Tibial nerve (tissue), 4 donors: ENCODE measurements at places on chromosomes 5 and 9. TPM values are rescaled to one million over a fixed set of nuclear protein-coding genes. Genes with fewer than 3 reads are reported as not detected.

GRCh38 chr5:147382776-147383175 is 127.1 kb downstream of the DPYSL3 start:
- DNase-seq, result no peak
- no peaks in the 10 kb centered on the region for H3K4me1 ChIP-seq
- H3K27ac ChIP-seq, result no peak overlapping the region
- H3K36me3 ChIP-seq, result no peaks in the 10 kb centered on the region

- H3K36me3 ChIP-seq, result no peaks in the 10 kb centered on the region
- no peaks in the 10 kb centered on the region for H3K4me1 ChIP-seq
- no peak for DNase-seq
- H3K4me3 ChIP-seq, result no peak overlapping the region
Observed at GRCh38 chr9:109295221-109296130, 25.4 kb downstream of the EPB41L4B start.

DNA sequence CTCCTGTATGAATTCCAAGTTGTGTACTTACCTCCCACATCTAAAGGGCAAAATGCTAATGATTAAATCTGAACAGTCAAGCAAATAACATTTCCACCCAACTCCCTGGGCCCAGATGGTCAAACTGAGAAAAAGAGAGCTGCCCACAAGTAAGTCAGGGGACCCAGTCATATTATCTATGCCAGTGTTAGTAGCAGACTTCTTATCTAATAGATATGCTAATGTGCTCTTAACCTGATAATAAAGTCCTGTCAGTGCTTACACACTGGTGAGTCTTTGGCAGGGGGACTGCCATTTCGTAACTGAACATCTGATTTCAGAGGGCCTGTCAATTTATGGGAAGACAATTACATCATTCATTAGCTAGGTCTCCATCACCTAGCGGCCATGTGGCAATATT is 292.3 kb upstream of the WWC1 start:
- H3K4me1 ChIP-seq, result no peaks in the 10 kb centered on the region
- DNase-seq, result no peak
- peaks cover 2% of the 10 kb centered on the region for H3K36me3 ChIP-seq
- H3K27ac ChIP-seq, result no peak overlapping the region

DNA sequence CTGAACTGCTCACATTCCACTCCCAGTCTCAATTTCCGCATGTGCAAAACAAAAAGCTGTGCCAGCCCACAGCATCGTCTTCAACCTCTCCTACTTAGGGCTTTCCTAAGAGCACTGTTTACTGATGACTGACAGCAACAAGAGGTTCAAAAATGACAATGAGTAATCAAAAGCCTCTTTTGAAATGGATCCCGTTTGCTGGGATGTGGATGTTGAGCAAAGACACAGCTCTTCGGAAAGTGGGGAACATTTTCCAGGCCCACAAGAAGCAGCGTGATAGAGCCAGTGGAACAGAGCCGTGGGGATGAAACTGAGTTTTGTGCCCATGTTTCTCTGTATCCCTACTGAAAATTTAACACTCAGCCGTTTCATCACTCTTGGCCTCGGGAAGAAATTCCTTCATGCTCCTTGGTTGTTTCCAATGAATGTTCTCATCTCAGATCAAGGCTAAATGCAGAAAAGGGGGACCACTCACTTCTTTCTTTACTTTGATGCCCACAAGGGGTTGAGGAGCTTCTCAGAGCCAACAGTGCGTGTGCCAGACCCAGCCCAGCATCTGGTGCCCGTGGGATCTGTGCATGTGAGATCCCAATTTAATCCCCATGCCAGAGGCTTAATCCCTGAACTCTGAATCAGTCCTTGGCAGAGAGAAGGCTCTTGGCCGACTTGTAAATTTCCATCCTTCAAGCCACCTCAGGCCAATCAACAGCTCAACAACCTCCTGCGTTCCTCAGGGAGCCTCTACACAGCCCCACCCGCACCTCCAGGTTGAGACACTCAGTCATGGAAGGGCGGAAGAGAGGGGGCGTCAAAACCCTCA is 230.2 kb upstream of the DAPK1 start:
- no peaks in the 10 kb centered on the region for H3K4me1 ChIP-seq
- H3K36me3 ChIP-seq, result no peaks in the 10 kb centered on the region
- peak; percentile 37 for DNase-seq
- peak overlapping the region; percentile 43 for H3K27ac ChIP-seq
- no peaks in the 10 kb centered on the region for H3K27me3 ChIP-seq

DNA sequence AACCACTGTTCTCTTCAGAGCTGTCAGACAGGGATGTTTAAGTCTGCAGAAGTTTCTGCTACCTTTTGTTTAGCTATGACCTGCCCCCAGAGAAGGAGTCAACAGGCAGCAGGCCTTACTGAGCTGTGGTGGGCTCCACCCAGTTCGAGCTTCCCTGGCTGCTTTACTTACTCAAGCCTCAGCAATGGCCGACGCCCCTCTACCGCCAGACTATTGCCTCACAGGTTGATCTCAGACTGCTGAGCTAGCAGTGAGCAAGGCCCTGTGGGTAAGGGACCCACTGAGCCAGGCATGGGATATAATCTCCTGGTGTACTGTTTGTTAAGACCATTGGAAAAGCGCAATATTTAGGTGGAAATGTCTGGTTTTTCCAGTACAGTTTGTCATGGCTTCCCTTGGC is 229.6 kb downstream of the TMEM167A start:
- no peak overlapping the region for H3K27ac ChIP-seq
- no peaks in the 10 kb centered on the region for H3K36me3 ChIP-seq
- no peak for DNase-seq

- H3K4me1 ChIP-seq, result no peaks in the 10 kb centered on the region
- H3K27ac ChIP-seq, result peak overlapping the region; percentile 10
- no peaks in the 10 kb centered on the region for H3K36me3 ChIP-seq
- DNase-seq, result no peak
Observed at GRCh38 chr5:61313960-61314681, 17.9 kb upstream of the ZSWIM6 start.

DNA sequence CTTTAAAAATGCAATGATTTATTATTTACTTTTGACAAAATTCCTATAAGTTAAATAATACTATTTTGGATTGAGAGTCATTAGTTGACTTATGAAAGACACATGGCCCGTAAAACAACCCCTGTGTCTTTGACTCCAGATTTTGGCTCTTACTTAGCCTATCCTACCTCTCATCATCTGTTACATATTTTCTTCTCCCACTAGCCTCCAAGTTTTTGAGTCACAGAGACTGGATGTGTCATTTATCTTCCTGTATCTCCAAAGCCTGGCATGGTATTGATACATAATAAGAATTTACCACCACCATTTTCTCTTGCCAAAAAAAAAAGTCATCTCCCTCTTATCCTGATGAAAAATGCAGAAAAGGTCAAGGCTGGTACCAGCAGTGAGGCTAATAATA is 99.9 kb downstream of the GABRB2 start:
- DNase-seq, result no peak
- H3K4me1 ChIP-seq, result no peaks in the 10 kb centered on the region
- no peak overlapping the region for H3K27ac ChIP-seq
- no peaks in the 10 kb centered on the region for H3K27me3 ChIP-seq
- H3K4me3 ChIP-seq, result no peak overlapping the region

GRCh38 chr9:36336131-36336907 is 63.8 kb downstream of the RNF38 start:
- no peak overlapping the region for H3K4me3 ChIP-seq
- no peaks in the 10 kb centered on the region for H3K27me3 ChIP-seq
- DNase-seq, result no peak

DNA sequence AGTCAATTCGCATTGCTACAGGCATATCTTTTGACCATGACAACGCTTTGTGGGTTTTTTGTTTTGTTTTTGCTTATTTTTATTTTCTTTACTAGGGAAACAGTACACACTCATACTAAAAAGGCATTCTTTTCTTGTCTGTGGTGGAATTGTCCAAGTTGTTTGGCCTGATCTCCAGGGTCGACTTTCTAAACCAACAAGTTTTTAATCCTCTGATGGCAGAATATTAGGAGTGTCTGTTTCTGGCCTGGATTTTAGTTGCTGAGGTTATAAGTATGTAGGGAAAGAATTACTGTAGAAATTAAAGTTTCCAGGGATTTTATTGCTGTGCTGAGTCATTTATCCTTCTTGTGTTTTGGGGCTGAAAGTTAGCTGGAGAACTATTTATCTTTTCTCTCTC is 218.5 kb downstream of the TAF11L14 start:
- no peaks in the 10 kb centered on the region for H3K4me1 ChIP-seq
- no peak overlapping the region for H3K4me3 ChIP-seq
- DNase-seq, result no peak
- H3K36me3 ChIP-seq, result no peaks in the 10 kb centered on the region
- no peaks in the 10 kb centered on the region for H3K27me3 ChIP-seq

GRCh38 chr5:25095261-25095660 is 450.5 kb upstream of the CDH10 start:
- DNase-seq, result no peak
- no peak overlapping the region for H3K27ac ChIP-seq
- no peaks in the 10 kb centered on the region for H3K36me3 ChIP-seq
- no peaks in the 10 kb centered on the region for H3K4me1 ChIP-seq

- no peaks in the 10 kb centered on the region for H3K36me3 ChIP-seq
- no peaks in the 10 kb centered on the region for H3K4me1 ChIP-seq
- no peaks in the 10 kb centered on the region for H3K27me3 ChIP-seq
- H3K27ac ChIP-seq, result no peak overlapping the region
Observed at GRCh38 chr5:96247097-96247701, 185.8 kb downstream of the PCSK1 start.

- no peak for DNase-seq
- H3K4me3 ChIP-seq, result no peak overlapping the region
- no peak overlapping the region for H3K27ac ChIP-seq
- H3K4me1 ChIP-seq, result peaks cover 3% of the 10 kb centered on the region
Observed at GRCh38 chr5:14327624-14328023, 184.5 kb downstream of the TRIO start.

DNA sequence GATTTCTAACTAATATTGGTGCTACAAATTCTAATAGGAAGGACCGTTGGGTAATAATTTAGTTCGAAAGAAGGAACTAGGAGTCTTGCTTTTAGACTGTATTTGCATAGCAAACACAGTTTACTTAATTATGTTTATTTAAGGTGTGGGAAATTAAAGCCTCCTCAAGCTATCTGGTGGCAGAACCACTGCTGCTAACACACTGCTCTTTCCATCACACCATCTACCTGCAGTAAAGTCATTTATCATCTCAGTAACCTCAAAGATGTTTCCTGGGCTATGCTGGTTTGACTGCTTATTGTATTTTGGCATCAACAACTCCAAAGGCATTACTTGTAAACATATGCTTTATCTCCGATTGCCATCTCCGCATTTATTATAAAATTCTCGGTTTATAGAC is 114.3 kb downstream of the DEPDC1B start:
- no peak overlapping the region for H3K4me3 ChIP-seq
- no peak overlapping the region for H3K27ac ChIP-seq
- H3K27me3 ChIP-seq, result no peaks in the 10 kb centered on the region
- H3K36me3 ChIP-seq, result no peaks in the 10 kb centered on the region
- DNase-seq, result no peak
- H3K4me1 ChIP-seq, result no peaks in the 10 kb centered on the region

DNA sequence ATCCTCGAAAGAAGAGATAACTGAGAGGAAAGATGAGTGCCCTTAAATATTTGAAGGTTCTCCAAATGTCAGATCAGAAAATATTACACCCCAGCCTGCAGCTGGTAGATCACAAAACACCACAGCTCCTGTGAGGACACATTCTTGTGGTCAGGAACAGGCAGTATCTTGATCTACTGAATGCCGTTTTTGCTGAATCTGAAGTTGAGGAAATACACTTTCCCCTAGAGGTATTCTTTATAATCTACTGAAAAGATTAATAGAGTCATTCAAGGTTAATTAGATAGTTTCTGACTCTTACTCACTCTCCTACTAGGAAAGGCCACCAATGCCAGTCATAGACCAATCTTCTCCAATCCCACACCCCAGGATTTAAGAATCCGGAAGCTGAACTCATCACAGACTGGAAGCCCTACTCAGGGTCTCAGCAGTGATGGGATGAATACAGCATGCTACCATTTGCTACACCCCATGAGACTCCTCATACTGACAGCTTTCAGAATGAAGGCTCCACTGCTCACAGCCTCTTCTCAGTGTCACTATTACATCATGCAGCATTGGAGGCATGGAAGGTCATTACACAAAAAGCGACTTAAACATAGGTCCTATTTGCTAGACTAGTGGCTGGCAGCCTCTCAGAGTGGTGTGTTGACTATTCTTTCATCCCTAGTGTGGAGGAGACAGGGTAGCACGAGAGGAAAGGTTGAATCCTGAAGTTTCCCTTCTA is 143.9 kb upstream of the SLC1A3 start:
- H3K4me1 ChIP-seq, result no peaks in the 10 kb centered on the region
- DNase-seq, result no peak
- H3K27me3 ChIP-seq, result no peaks in the 10 kb centered on the region
- H3K4me3 ChIP-seq, result no peak overlapping the region
- H3K27ac ChIP-seq, result no peak overlapping the region

- peaks cover 20% of the 10 kb centered on the region for H3K4me1 ChIP-seq
- H3K4me3 ChIP-seq, result no peak overlapping the region
- H3K36me3 ChIP-seq, result no peaks in the 10 kb centered on the region
Observed at GRCh38 chr5:78650531-78650930, 2.0 kb upstream of the LHFPL2 start.

DNA sequence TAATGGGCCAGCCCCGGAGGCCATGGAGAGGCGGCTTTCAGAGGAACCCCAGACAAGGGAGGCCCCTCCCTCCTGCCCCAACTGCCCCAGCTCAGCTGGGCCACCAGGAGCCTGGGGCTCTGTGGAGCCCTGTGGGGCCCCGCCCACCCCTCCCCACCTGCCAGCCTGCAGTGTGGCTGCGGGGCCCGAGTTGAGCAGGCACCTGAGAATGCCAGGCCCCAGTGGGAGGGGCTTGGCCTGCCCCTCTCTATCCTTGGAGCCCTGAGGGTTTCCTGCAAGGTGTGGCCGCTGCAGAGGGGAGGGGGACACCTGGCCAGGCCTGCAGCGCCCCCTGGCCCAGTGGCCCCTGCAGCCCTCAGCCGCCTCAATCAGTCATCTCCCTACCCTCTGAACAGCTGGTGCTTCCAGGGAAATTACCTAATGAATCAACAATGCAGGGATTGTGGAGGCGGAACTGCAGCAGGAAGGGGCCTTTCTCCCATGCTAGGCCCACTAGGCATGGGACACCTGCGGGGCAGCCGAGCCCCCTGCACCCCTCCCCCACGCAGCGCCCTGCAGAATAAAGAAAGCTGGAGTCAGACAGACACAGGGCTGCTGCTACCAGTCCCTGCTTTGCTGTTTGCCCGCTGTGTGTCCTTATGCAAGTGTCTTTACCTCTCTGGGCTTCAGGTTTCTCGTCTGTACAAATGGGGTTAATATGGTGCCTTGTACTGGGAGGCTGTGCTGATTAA is 48.0 kb downstream of the LMX1B start:
- no peak overlapping the region for H3K4me3 ChIP-seq
- H3K27ac ChIP-seq, result no peak overlapping the region
- no peaks in the 10 kb centered on the region for H3K27me3 ChIP-seq
- no peak for DNase-seq
- no peaks in the 10 kb centered on the region for H3K36me3 ChIP-seq

GRCh38 chr9:135280666-135281065 is 193.2 kb downstream of the OLFM1 start:
- no peaks in the 10 kb centered on the region for H3K36me3 ChIP-seq
- no peak overlapping the region for H3K4me3 ChIP-seq
- peaks cover 54% of the 10 kb centered on the region for H3K27me3 ChIP-seq
- DNase-seq, result no peak

The GALNT12 gene
- total RNA-seq, result 2.4 TPM

The SPACA9 gene
- total RNA-seq, result 5.9 TPM

The SLC34A1 gene
- total RNA-seq, result not detected

The FRRS1L gene
- 3.9 TPM for total RNA-seq

The AQP3 gene
- total RNA-seq, result 41.1 TPM

The CDH9 gene
- total RNA-seq, result not detected

The SLC36A3 gene
- total RNA-seq, result not detected

The FOXI1 gene
- total RNA-seq, result 0.44 TPM

The C9 gene
- not detected for total RNA-seq

The MTMR12 gene
- total RNA-seq, result 37.2 TPM

The IFNA13 gene
- total RNA-seq, result not detected

The KIF12 gene
- total RNA-seq, result not detected

The F2RL1 gene
- not detected for total RNA-seq

The PROB1 gene
- total RNA-seq, result 3.6 TPM
